ENCODE measurements at places on chromosomes 2 and 18. TPM values are rescaled to one million over a fixed set of nuclear protein-coding genes. Genes with fewer than 3 reads are reported as not detected.
A peak's percentile ranks its signal among the peaks of the same experiment; 100 is the strongest.

DNA sequence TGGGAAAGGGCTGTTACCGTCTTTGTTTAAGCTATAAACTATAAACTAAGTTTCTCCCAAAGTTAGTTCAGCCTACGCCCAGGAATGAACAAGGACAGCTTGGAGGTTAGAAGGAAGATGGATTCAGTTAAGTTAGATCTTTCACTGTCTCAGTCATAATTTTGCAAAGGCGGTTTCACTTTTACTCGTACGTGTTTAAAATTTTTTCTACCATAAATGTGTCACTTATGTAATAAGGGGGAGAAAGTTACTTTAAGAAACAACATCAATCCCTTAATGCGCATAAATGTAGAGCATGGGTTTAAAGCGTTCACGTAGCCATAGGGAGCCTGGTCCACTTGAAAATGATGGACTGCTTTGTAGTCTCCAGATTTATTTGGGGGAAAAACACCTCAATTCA, 71.3 kb downstream of the SNORC start:
- DNase-seq = no peak

DNA sequence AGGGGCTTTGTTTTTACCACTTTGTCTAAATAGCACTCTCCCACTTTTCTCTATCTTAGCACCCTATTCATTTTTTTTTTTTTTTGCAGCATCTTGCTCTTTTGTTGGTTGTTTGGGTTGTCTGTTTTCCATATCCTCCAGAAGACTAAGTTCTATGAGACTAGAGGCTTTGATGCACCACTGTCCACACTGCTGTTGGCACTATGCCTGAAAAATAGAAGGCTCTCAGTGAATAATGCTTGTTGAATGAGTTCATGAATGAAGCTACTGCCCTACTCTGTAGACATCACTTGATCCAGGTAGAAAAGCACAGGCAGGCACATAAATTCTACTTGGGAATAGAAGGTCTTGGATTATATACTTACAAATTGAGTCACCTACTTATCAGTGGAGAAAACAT, 7.3 kb downstream of the IL1A start:
- no peak for DNase-seq

C2orf80 gene
- total RNA-seq = not detected

LINC00305 gene
- total RNA-seq = not detected

GRCh38 chr2:239195318-239195871, 205.4 kb downstream of the HDAC4 start:
- no peak for DNase-seq

GRCh38 chr18:13381944-13382365, 163.4 kb downstream of the LDLRAD4 start:
- DNase-seq = peak; percentile 52

- no peak for DNase-seq
Observed at GRCh38 chr2:132651115-132652045, 18.6 kb downstream of the LYPD1 start.

DNA sequence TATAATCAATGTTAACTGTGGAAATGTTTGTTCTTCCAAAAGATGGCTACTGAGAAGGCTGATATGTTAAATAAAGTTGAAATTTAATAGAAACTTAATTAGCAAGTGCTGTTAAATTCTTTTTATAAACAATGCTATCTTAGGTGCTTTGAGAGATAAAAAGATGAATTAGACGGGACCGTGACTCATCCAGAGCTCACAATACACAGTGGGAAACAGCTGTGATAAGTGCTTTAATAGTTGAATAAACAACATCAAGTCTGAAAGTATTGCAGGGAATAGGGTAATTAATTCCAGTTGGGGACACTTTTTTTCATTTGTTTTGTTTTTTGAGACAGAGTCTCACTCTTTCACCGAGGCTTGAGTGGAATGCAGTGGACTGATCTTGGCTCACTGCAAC, 85.5 kb upstream of the DTNA start:
- no peak for DNase-seq

- DNase-seq = no peak
Observed at GRCh38 chr2:201830666-201831065, 24.3 kb downstream of the CDK15 start.

ITPRID2 gene
- 79.7 TPM for total RNA-seq

ALLC gene
- not detected for total RNA-seq

PGAP1 gene
- 10.3 TPM for total RNA-seq

DNA sequence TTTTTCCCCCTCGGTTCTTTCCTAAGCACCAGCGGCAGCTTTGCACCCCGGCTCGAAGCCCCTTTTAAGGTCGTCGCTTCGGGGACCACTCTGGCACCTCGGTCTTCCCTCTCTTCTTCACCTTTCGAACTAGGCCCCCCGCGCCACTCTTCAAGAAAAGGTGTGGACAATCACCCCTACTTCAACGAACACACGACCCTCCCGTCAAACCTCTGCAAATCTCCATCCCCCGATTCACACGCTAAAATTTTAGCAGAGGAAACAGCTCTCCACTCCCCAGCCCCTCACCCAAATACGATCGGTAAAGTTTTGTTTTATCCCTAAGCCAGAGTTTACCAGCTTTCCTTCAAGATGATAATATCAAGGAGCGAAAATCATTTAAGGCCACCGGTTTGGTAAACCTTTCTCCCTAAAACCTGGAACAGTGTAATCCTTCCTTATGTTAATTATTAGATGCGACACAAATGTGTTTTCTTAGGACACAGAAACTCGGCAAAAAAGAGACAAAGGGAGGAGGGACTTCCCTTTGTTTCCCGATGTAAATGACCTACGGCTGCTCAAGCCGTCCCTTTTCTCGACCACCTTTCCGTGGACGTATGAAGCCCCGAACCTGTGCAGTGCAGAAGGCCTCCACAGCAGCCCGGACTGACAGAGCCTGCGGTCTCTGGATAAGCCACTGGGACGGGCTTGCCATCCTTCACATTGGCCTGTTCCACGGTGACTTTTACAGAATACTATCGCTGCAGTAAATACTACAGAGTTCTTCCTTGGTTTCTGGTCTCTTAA, 85.2 kb downstream of the RBMS1 start:
- DNase-seq = no peak

FSHR gene
- total RNA-seq = not detected

DNA sequence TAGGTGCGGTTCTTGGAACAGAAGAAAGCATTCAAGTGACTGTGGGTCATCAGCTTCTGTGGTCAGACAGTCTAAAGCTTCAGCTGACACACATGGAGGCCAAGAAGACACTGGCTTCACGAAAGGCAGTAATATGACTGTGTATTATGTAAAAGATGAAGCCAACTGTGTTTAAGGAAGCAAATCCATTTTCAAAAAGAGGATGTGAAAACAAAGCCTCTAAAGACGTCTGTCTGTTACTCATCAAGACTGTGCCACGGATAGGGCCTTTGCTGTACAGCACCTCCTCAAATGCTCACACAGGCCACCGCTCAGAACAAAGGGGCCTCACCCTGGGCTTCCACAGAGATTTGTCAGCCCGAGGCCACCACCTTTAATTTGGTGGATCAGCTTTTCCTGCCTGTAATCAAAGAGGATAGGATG, 21.1 kb upstream of the TMEM163 start:
- no peak for DNase-seq

- no peak for DNase-seq
Observed at GRCh38 chr2:215868846-215869543, 144.4 kb downstream of the MREG start.

DNA sequence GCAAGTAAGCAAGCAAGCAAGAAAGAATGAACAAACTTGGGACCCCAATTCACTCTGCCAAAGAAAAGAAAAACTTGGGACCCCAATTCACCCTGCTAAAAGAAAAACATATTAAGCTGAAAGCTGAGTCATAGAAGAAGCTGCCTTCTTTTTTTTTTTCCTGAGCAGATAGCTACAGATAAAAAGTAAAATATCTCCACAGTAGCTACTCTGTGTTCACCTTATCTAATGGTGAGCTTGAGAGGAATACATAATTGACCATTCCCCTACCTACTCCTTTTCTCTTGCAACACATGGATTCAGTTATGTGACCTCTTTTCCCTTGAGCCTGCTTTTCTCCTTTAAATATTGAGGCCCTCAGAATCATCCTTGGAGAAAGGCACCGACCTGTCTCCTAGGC, 63.0 kb downstream of the MCFD2 start:
- DNase-seq = no peak

LOXL3 gene
- 0.25 TPM for total RNA-seq

GRCh38 chr18:22524783-22525182, 107.1 kb upstream of the CTAGE1 start:
- DNase-seq = no peak

- no peak for DNase-seq
Observed at GRCh38 chr2:12960671-12961070, 243.9 kb downstream of the TRIB2 start.

SIX3 gene
- not detected for total RNA-seq

GRCh38 chr2:220981926-220982325, 590.2 kb downstream of the EPHA4 start:
- DNase-seq = no peak

DNA sequence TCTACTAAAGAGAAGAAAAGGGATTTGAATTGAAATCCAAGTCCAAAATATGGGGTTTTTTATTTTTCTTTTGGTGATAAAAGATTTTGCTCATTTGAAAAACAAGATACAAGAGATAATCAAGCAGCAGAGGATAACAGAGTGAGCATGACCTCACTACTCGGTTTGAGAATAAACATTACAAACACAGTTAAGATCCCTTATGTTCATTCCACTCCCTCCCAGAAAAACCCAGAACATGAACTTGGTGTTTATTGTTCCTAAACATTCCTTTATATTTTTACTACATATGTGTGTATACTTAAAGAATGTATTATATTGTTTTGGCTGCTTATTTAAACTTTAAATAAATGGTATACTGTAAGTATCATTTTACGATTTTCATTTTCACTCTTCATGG, 146.6 kb upstream of the CHAC2 start:
- DNase-seq = no peak

GRB14 gene
- total RNA-seq = not detected

KCNG2 gene
- total RNA-seq = not detected

SOWAHC gene
- total RNA-seq = 1.6 TPM

GRCh38 chr2:182933629-182934028, 67.2 kb upstream of the FRZB start:
- no peak for DNase-seq

GRCh38 chr2:101847661-101848339, 144.0 kb upstream of the IL1R2 start:
- no peak for DNase-seq

FOXD4L1 gene
- total RNA-seq = not detected

IL1RL2 gene
- not detected for total RNA-seq

FABP1 gene
- not detected for total RNA-seq

REG1B gene
- not detected for total RNA-seq

GRCh38 chr2:24457696-24458386, 33.2 kb upstream of the NCOA1 start:
- no peak for DNase-seq

- no peak for DNase-seq
Observed at GRCh38 chr2:81703831-81704230, 1399.3 kb upstream of the LRRTM1 start.

DNA sequence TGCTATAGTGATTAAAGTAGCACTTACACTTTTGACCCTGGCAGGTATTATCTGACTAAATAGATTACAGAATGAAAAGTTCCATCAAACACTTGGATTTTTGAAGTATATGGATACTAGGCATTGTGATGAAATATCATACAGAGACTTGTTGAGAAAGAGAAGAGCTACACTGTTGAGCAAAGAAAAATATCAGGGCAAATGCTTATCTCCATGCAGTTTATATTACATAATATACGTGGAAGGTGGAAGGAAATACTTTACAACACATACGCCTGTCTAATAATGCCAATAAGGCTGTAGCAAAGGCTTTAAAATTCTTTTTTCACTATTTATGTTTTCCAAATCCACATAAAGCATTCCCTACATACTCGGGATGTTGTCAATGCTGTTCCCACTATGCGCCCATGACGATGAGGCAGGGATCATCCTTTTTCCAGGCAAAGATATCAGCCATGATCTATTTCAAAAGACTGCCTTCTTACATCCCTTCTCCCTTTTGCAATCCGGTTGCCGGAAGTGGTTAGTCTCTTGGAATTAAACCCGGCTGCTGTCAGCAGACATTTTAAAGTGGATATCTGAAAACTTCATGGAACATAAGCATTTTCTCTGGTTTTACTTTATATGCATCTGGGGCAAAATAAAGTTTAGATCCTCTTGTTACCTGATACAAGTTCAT, 92.6 kb upstream of the ITGA4 start:
- DNase-seq = no peak

DNA sequence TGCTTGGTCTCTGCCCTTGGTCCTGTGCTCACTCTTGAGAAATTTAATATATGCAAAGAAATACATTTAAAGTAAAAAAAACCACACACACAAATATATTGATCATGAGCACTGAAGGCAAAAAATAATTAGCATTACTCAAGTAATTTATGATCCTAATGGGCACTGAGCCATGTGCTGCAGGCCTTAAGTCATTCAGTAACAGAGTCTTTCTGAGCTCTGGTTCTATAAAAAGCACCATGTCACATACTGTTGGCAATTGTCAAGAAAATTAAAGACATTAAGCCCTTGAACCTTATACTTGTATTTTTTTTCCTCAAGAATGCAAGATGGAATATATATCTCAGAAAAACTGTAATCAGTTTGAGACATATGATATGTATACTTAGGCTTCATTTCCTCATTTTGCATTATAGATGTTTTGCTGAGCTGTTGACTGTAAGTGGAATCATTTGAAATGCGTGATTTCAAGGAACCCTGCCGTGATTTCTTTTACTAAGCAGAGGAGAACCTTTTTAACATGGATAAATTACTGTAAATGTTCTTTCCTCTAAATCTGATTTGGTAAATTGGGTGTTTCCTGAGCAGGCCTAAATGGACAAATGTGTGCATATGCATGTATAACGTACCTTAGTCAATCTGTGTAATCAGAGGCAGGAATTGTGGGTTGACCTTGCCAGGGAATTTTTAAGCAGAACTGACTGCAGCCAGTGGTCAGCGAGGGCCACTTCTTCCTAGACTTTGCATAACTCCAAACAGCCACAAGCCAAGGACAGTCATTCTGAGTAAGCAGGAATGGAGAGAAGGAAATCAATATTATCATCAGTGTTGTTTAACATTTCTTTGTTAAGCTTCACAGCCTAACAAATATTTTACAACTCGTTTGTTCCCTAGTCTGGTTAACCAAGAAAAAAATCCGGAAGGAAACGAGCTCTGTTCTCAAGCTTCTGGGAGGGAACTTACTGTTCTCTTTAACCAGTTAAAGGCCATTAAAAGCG, 191.5 kb upstream of the ATP5MC3 start:
- DNase-seq = no peak

GRCh38 chr2:170142502-170142901, 35.4 kb upstream of the MYO3B start:
- DNase-seq = no peak

DNA sequence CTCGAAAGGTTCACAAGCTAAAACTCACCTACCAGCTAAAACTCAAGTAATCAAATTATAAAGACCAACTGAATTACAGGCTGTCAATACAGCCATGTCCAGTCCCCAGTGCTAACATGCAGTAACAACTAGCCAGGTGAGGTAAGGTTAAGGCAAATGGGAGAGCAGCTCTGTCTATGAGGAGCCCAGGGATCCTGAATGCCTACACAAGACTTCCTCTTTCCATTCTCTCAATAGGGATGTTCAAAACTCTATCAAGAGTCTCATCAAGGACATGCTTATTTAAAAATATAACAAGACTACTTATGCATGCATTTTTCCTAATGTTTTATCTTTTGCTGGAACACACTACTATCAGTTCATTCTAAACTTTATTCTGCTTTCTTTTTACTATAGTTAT, 20.4 kb downstream of the REV1 start:
- no peak for DNase-seq

ANTXR1 gene
- not detected for total RNA-seq

Data from CD4-positive, alpha-beta T cell (primary cell).